SK-MEL-5 (cell line): ENCODE measurements at places on chromosomes 7 and 10. TPM values are rescaled to one million over a fixed set of nuclear protein-coding genes. Genes with fewer than 3 reads are reported as not detected.
A peak's percentile ranks its signal among the peaks of the same experiment; 100 is the strongest.

DNA sequence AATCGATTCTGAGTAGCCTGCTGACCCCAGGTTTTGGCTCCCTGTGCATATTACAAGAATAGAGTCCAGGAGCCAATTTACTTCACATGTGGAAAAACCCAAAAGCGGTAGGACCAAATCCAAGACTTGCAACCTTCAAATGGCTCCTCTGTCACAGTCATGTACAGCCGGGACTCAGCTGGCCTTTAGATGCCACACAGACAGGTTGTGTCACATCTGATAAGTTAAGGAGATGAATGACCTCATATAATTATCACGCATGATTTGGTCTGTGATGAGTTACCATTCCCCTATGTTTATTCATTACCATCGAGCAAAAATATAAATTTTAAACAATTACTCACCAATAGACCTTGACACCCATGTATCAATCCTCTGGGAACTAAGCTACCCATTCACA is 14.2 kb downstream of the CACNA2D1 start:
- no peak for DNase-seq

VIPR2 gene
- total RNA-seq: not detected in 2 replicates

DNA sequence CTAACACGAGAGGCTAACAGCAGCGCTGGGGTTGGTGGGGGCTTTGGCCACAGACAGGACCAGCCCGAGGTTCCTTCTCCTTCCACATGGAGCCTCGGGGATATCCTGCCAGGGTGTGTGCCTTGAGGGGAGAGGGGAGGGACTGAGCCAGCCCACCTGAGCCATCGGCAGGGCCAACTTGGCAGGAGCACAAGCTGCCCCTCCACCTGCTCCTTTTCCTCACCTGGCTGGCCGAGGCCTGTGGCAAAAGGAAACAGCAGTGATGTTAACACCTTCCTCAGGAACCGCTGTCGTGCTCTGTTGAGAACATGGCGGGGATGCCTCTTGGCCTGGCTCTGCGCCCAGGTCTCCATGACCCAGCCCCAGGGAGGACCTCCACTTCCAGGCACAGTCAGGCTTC is 255.1 kb upstream of the PPP2R2D start:
- no peak for DNase-seq

DNA sequence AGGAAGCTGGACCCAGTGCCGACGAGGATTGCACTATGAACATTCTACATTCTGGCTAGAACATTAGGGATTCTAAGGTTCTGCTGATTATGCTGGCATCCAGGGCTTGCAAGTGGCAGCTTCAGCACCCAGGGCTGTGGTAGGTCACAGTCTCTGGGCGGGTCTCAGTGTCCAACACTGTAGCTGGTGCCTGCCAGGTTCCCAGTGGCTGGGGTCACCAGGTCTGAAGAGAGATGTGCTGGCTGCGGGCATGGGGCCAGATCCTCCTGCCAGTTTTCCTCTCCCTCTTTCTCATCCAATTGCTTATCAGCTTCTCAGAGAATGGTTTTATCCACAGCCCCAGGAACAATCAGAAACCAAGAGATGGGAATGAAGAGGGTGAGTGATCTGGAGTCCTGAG is at the start of gene PTTG1IP2:
Gene PTTG1IP2, plus strand, starts transcription at position 86 of the 400 bp plus-strand sequence. Its CDS starts 148 bp downstream, at position 234.
- DNase-seq: no peak

DNA sequence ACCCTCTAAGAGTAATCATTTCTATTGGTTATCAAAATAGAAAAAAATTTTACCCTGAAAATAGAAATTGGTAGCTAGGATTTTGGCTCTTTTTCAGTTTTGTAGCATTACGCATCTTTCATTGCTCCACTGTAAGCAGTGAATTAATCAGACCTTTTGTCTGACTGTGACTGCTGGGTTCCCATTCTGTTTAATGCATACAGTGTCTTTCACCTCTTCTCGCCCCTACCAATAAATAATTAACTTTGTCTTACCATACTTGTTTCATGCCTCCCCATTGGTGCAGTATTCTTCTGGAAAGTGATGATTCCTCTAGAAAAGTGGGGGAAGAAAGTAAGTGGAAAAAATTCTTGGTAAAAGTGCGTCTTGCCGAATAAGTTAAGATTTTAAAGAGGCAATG is 73.2 kb downstream of the AP3M1 start:
- DNase-seq: no peak

ZP3 gene
- total RNA-seq: 5.0 and 6.6 TPM in 2 replicates

- no peak for DNase-seq
Observed at GRCh38 chr10:76017026-76017732, 585.8 kb downstream of the LRMDA start.

DNA sequence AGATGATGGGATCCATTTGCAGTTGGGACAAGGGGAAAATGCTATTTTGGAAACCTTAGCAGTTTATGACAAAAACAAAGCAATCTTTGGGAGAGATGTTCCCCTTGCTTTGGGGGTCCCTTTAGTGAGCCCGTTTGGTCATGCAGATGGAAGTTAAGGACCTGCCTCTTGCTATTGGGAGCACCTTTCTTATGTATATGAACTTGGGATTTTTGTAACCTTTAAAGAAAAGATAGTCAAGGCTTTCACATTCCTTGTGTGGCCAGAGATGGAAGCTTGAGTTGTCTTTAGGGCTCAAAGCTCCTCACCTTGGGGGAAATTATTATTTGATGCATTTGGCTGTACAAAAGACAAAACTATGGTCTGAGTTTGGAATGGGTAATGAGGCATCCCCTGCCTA is 179.0 kb upstream of the PLPP4 start:
- DNase-seq: no peak

C7orf57 gene
- total RNA-seq: 0.48 and 0.79 TPM in 2 replicates

GRCh38 chr10:48526846-48527505 is 77.9 kb downstream of the ARHGAP22 start:
- DNase-seq: no peak

DNA sequence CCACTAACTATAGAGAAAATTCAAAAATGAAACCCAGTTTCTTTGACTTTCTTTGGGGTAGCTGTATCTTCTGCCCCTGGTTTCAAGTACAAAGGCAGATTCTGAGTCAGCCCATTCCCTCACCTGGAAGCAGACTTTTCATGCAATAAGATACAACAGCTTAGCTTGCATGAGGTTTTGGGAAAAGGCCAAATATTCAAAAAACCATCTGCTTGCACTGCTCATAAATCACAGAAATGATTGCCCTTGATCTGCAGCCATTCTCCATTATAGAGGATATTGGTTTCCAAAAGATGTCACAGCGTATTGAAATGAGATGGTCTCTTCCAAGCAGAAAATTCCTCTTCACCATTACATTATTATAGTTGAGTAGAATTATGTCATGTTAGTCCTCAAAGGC is 354.0 kb downstream of the PHF14 start:
- DNase-seq: no peak

UNC5B gene
- total RNA-seq: 0.82 and 0.90 TPM in 2 replicates

DNA sequence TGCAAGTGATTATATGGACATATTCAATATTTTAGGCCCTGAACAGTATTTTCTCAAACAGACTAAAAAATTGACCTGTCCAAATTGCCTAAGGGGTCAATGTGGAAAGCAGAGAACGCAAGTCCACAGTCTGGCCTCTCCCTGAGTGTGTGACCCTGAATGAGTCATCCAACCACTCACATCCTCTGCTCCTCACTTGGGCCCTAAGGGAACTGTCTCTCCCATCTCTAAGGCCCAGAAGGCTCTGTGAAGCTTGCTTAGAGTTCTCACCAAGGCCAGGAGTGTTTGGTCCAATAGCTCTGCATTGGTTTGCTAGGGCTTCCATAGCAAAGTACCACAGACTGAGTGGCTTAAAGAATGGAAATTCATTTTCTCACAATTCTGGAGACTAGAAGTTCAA is 155.1 kb downstream of the LSM5 start:
- peak; percentile 29 for DNase-seq

DNA sequence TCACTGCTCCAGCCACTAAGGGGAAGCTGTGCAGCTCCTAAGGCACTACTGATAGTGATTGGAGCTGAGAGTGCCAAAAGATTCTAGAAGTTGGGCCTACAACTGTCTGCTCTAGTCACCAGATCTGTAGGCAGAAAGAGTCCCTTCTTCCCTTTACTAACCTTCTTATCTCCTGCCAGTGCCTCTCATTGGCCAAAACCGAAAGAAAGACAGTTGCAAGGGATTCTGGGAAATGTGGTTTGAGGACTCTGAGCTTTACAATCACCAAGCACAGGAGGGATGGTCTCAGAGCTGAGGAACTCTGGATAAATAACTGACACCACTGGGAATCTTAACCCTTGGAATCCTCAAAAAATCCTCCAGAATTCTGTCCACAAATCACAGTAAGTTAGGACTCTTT is 615.8 kb downstream of the CCSER2 start:
- peak; percentile 10 for DNase-seq

DNA sequence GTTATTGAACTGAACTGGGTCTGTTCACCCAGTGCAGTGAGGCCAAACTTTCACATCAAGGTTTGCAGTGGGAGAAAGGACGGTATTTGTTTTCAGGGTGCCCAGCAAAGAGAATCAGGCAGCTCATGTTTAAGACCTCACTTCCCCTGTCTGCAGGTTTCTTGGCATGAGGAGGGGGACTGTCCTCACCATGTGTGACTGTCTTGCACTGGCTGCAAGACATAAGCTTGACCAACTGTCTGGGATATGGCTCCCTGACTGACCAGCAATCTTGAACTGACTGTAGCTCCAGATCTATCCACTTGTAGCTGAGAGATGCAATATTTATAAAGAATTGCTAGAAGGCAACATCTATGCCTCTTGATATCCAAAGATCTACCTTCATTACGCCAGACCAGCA is 39.9 kb downstream of the RAMP3 start:
- DNase-seq: no peak

GRCh38 chr10:71666639-71667386 is 52.8 kb downstream of the C10orf105 start:
- no peak for DNase-seq

- no peak for DNase-seq
Observed at GRCh38 chr7:76316984-76317781, 14.7 kb downstream of the HSPB1 start.

COL1A2 gene
- total RNA-seq: 0.05 TPM in 2 replicates
